Cerebellar nuclear complex (tissue), 1 donor: ENCODE measurements at places on chromosomes 6 and 20.

DNA sequence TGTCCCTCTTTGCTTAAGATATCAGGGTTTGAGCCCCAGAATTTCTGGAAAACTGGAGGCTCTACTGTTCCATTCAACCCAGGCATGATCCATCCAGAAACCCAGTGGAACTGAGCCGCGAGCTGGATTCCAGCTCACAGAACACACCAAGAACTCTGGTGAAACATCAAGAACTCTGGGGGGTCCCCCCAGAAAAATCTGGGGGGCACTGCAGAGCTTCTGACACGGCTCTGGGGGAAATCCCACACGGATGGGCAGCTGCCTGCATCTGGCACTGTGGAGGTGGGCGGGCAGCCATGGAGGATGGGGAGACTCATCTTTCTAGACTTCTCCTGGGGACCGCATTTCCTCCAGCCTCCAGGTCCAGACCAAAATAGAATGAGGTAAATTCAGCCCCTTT is 51.0 kb downstream of the BMP7 start:
- no peak for DNase-seq

DNA sequence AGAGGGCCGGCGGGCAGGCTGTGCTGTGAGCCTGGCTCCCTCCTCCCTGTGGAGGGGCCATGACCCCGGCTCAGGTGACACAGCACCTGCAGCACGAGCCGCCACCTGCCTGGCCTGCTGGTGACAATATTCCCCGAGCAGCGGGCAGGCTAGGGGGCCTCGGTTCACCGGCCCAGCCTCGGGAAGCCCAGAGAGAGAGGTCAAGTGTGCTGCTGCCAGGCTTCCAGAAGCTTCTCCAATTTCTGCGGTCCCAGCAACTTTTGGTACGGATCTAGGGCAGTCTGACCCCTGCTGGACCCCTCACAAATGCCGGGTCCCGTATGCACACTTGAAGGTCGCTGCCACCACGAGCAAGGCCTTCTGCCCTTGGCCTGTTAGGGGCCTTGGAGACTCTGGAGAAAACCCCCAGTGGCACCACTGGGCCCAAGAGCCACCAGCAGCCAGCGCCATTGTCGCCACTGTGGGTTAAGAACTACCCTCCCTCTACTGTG is 38.6 kb upstream of the NOL4L start:
- no peak for DNase-seq

- DNase-seq, result no peak
Observed at GRCh38 chr6:167976708-167977107, 20.8 kb upstream of the KIF25 start.

DNA sequence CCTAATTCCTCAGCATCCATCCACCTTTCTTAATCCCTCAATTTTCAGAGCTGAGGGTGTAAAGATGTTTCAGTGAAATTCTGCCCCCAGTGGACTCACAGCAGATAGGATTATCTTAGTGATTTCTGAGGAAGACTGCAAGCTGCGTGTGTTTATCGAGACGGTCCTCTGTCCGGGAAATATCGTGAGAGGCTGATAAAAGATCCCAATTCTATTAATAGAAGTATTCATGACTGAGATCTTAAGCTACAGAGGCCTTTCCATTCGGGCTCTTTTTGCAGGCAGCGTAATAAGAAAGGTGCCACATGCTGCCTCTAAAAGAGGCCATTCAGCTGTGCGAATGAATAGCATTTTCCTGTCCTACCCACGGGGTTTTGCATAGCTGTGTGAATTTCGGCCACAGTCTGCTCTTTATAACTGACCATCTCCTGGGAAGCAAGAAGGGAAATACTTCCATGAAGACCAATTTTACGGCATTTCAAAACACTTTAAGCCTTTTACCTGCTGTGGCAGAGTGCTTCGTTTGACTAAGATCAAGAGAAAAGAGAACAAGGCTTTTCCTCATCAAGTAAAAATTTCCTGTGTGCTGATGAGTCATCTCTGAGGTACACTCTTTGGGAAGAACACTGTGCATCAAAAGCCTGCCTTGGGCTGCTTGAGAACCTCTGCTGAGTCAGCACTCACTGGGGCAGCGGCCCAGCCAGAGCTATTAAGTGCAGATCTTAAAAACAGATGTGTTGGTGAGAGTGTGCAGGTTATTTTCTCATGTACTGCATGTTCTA is 208.8 kb downstream of the ARHGAP18 start:
- no peak for DNase-seq

DNA sequence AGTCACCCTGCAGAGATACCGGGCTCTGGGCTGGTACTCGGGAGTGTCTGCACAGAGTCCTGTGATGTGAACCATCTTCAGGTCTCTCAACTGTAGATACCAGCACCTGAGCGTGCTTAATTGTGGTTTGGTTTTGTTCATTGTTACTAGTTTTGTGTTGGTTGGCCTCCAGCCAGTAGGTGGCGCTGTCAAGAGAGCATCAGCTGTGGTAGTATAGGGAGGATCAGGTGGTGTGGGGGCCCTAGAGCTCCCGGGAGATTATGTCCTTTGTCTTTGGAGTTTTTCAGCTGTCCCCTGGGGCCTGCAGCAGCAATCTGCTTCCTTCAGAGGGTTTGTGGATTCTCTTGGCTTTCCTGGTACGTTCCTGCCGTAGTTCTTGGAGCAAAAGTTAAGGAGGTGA is 67.9 kb downstream of the CDYL start:
- no peak for DNase-seq

- no peak for DNase-seq
Observed at GRCh38 chr6:82251942-82252341, 4.4 kb upstream of the IBTK start.
